ENCODE measurements at places on chromosomes 6 and 20. TPM values are rescaled to one million over a fixed set of nuclear protein-coding genes. Genes with fewer than 3 reads are reported as not detected.

DNA sequence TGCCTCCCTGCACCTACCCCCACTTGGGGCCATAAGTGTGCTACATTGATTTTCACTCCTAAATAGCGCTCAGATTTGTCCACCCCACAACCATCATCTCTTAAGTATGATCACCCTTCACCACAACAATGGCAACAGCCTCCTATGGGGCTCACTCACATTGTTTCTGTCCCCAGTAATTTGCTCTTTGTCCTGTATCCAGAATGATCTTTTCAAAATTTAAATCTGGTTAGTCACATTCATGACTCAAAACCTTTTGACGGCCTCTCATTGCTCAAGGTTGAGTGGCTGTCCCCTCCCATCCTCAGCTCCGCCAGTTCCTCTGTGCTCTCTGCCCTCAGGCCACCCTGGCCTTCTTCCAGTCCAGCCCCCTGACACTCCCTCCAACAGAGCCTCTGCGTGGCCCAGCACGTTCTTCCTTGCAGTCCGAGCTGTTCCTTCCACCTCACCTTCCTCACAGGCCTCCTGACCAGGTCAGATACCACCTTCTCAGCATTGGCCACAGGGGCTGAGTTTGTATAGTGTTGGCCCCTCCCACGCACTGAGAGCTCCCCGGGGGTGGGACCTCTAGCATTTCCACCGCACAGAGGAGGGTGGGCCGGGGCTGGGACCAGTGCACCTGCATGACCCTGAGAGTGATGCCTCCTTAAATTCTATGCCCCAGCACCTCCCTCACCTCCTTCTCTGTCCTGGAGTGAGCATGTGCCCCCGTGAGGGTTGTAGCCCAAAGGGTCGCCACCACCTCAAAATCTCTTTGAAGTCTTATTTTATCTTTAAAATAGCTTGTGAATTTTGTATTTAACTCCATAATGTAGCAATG is 2.4 kb upstream of the PPP1R3G start:
- no peak for DNase-seq

DNA sequence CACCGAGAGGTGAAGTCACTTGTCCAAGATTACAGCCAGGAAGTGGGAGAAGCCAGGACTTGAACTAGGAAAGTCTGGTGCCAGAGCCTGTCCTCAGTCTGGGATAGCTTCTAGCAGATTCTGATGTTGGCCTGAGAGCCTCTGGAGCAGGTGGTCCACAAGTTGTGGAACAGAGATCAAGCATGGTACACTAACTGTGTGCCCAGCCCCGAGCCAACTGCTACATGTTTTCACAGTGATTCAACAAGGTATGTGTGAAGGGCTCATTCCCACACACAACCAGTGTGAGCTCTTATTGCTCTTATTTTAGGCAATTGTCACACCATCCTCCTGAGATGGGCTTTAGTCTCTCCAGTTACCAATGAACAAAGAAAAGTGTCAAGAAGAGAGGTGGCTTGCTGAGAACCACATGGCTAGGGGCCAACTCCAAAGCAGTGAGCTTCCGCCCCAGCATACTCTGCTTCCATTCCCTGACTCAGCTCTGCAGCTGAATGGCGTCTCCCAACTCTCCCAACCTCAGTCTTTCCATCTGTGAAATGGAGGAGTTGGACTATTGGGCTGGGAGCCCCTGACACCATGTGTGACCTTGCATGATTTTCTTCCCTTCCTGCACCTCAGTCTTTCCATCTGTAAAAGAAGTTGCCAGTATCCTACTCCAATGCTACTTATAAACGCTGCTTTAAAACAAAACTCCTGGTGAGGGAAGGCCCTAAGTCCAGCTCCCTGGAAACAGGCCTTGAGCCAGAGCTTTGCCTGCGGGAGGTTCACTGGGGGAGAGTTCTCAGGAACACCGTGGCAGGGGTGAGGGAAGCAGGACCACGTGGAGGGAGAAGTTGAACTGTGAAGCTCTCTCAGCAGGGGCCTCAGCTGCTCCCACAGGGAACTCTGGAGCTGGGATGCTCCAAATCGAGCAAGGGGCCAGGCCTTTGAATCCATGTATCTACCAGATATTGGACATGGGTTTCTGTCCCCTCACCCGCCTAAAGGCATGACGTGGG is 40.9 kb downstream of the CDH22 start:
- no peak for DNase-seq

GRCh38 chr6:16493112-16493511 is 254.7 kb downstream of the GMPR start:
- peak; percentile 18 for DNase-seq

- no peak for DNase-seq
Observed at GRCh38 chr6:43037197-43037596, 15.8 kb downstream of the RRP36 start.

GRCh38 chr20:35767683-35768481 is 3.9 kb upstream of the PHF20 start:
- peak; percentile 73 for DNase-seq

- no peak for DNase-seq
Observed at GRCh38 chr20:47540443-47541354, 39.0 kb downstream of the NCOA3 start.

DNA sequence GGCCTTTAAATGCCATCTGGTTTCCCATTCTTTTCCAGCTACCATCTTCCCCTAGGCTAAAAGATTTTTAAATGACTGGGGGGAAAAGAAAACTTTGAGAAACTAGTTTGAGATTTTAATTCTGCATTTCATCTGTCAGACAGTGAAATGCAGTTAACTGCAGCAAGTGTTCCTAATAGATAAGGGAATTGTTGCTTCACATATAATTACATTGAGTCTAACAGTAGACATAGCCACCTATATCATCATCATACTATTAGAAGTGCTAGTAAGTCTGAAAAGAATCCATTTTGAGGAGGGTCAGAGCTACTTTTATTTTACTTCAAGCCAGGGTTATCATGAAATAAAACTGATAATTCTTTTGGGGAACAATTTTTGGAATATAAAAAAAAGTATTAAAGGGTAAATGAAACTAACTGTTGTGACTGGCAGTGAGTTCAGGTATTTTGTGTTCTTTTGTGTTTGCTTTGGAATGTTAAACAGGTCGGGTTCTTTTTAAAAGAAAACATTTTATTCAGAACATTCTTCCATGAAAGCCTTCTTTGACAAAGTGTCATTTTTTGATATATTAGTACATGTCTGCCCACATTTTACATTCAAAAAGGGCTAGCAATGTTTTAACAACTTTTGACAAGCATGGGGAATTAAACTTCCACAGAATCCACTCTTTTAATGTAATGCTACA is 170.1 kb downstream of the HS3ST5 start:
- no peak for DNase-seq

- DNase-seq: peak; percentile 39
Observed at GRCh38 chr6:87756858-87757257, 54.8 kb upstream of the AKIRIN2 start.

DNA sequence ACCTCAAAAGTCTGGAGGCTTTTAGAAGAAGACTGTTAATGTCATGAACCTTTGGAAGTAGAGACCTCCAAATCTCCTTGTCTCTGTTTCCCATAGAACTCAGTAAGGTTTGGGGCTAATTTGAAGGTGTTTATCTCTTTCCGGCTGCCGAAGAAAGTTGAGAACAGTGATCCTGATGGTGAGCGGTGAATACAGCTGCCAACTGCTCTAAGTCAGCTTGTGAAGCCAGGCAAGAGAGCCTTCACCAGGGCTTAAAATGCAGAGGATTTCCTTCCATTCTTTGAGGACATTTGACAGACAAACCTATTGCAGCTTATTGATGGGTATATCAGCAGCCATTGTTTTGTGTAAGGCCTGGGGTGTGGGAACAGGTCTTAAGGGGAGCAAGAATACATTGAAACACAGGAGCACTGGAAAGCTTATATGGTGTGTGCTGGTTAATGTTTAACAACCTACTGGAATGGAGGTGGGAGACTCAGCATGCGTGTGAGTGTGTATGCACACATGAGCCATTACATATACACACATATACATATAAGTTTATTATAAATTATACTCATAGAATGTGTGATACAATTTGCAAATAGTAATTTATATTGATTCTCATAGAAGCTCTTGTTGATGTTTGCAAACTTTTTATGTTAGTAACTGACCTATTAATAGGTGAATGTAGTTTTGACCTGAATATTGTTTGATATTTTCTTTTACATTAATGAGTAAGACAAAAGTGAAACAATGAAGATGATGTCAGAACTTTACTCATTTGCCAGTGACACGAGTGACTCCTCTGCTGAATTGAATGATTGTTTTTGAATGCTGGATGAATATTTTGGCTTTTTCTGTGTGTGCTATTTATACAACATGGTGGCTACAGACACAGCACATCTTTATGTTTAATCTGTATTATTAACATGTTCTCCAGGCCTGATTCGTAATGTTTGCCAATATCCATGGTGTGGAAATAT is 18.1 kb downstream of the PLEKHG1 start:
- no peak for DNase-seq

DNA sequence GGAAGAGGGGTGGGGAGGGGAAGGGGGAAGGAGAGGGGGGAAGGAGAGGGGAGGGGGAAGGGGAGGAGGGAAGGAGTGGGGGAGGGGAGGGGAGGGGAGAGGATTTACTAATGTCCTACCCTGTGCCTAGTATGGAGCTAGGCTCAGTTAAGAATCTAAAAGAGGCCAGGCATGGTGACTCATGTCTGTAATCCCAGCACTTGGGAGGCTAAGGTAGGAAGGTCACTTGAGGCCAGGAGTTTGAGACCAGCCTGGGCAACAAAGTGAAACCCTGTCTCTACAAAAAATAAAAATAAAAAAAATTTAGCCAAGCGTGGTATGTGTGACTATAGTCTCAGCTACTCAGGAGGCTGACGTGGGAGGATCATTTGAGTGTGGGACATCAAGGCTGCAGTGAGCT is 13.0 kb downstream of the UBE2J1 start:
- no peak for DNase-seq

SFTA2 gene
- total RNA-seq: not detected

Measured in transverse colon (tissue), 4 donors.